ENCODE measurements at places on chromosomes 3 and 15.

DNA sequence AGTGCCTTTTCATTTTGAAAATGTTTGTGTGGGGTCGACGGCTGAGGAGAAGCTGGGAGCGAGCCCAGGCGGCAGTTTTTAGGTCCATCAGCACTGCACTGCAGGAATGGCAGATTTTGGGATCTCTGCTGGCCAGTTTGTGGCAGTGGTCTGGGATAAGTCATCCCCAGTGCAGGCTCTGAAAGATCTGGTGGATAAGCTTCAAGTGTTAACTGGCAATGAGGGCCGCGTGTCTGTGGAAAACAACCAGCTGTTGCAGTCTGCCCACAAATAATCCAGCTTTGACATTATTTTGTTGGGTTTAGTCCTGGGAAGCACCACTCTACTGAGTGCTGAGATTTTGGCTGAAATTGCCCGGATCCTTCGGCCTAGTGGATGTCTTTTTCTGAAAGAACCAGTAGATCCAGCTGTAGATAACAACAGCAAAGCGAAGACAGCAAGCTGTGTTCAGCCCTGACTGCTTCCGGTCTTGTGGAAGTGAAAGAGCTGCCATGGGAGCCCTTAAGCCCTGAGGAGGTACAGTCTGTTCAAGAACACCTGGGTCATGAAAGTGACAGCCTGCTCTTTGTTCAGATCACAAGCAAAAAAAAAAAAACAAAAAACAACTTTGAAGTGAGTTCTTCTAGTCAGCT, 13.1 kb upstream of the ANP32A start:
- no peak for DNase-seq

GRCh38 chr3:108150200-108150599, 59.4 kb upstream of the CD47 start:
- no peak for DNase-seq

GRCh38 chr3:107345822-107346405, 31.3 kb upstream of the CCDC54 start:
- DNase-seq: no peak

GRCh38 chr3:171459137-171459941, 866 bp downstream of the TNIK start:
- peak; percentile 60 for DNase-seq

DNA sequence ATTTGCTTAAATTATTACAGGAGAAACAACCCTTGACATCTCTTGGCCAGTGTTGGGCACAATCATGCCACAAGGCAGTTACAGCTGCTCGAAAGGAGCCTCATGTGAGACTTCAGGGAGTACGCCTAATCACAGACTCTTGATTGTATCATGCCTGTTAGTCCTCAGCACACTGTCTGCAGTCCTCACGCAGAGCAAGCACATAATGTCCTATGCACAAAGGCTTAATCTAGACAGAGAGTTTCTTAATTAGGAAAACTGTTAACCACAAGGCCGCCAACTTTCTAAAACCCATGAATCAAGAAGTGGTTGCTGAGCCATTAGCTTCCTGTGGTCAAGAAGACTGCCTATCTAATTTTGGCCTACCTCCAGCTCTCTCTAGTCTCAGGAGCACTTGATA, 172.0 kb downstream of the UNC13C start:
- no peak for DNase-seq

GRCh38 chr3:149581681-149582370, 76.0 kb downstream of the WWTR1 start:
- DNase-seq: no peak

DNA sequence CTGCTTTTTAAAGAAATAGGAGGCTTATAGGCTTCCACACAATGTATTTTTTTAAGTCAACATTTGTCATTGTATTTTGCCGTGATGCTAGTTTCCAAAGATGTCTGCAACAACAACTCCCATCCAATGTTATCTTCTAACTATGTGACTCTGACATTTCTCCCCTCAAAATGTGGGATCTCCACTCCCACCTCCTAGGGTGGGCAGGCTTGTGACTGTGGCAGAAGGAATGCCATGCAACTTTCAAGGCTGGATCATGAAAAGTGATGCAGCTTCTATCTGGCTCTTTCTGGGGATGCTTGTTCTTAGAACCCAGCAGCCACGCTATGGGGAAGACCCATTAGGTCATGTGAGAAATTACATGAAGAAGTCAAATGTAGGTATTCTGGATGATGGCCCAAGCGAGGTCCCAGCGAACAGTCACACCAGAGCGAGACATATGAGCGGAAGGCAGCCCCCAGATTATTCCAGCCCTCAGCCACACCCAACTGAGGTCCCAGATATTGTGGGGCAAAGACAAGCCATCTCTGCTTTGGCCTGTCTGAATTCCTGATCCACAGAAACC, 124.3 kb downstream of the BDH1 start:
- DNase-seq: no peak

- no peak for DNase-seq
Observed at GRCh38 chr3:123883111-123883510, 1.0 kb downstream of the MYLK start.

DNA sequence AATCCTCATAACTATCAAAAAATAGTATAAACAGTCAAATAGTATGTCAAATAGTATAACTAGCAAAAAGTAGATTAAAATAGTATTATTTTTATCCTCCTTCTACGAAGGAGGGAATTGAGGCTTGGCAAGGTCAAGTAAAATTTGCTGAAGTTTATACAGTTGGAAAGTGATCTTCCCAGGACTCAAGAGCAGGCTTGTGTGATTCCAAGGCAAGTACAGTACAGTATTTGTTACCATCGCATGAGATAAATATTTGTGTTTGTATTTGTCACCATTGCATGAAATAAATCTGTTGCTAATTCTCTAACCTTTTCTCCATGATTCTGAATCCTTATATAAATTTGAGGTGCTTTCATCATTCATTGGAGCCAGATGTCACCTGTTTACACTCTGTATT, 28.9 kb downstream of the SH3GL3 start:
- no peak for DNase-seq

- no peak for DNase-seq
Observed at GRCh38 chr3:107956991-107957900, 133.6 kb downstream of the CD47 start.

GRCh38 chr3:123843668-123844067, 40.5 kb downstream of the MYLK start:
- DNase-seq: no peak

DNA sequence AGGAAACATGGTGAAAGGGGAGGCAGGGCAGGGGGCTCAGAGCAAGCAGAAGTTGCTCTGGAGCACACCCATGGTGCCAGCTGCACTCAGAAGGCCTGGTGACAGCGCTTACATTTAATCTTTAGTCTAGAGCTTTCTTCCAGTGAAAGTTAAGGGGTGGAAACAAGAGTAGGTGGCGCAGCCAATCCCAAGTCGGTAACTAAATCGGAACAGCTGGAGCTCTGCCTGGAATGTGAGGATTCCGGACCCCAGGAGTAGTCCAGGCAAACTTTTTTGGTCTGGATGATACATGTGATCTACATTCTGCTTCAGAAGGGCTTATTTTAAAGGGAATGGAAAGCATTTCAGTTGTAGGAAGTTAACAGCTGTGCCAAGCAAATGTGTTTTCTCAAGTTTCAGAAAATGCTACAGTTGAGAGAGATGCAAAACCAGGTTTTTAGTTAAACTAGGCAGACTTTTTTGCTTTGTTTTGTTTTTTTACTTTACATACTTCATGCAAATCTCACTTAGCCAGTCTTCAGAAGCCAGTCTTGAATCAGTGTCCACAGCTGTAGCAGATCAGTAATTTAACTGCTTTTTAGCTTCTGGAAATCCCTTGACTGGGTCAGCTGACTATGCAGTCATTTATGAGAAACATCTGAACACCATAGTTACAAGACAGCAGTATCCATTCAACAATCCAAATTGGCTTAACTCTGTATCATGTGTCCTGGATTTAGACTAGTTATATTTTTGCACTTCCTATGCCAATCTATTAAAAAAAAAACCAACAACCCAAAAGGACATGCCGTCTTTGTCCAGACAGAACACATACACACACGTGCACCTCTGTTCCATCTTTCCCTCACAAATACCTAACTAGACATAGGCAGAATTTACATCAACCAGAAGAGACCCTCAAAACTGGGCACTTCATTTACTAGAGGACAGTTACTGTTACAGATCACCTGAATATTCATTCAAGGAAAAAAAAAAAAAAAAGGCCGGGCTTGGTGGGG, 33.2 kb downstream of the ZNF106 start:
- DNase-seq: no peak

- DNase-seq: no peak
Observed at GRCh38 chr15:23118208-23118607, 18.4 kb downstream of the GOLGA6L1 start.

GRCh38 chr3:120276767-120277166, 8.3 kb downstream of the GPR156 start:
- no peak for DNase-seq

GRCh38 chr15:31484986-31485385, 158.4 kb downstream of the KLF13 start:
- no peak for DNase-seq

GRCh38 chr3:194749631-194750490, 64.2 kb downstream of the FAM43A start:
- no peak for DNase-seq

GRCh38 chr3:155497930-155498647, 204.6 kb upstream of the STRIT1 start:
- DNase-seq: no peak

DNA sequence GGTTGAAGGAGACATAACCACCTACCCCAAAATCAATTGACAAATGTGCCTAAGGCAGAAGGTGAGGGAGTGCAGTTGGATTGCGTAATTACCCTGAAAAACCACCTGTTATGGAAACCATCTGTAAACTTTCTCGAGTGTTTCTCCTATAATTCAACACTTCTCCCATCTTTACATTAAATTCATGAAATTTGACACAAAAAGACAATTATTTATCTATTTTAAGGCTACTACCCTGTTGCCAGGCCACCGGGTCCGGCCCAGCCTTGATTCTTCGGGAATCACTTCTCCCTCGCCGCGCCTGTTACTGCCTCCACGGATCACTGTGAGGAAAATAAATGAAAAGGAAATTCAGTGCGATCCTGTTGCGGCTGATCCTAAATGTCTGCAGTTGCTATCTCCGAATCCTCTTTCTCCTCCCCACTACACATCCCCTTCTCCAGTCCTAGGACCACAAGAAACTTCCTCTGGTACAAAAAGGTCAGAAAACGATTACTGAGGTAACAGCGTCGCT, 646 bp downstream of the IQCB1 start:
- no peak for DNase-seq
